CD4-positive, alpha-beta T cell (primary cell): ENCODE measurements at places on chromosomes 5 and 9. TPM values are rescaled to one million over a fixed set of nuclear protein-coding genes. Genes with fewer than 3 reads are reported as not detected.

DNA sequence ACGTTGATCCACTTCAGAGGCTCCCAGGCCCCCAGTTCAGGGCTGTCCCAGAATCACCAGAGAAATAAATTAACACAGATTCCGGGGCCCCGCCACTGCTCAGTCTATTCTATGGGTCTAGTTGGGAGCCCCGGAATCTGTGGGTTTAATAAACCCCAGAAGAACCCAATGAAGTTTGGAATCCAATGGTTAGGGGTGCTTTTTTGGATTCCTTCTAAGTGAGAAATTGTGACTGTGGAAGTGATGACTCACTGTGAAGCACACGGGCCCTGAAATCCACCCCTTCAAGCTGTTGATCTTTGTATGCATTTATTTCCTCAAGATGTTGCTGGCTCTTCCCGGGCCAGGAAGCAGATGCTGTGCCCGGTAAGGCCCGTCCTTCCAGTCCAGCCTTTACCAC is 57.3 kb upstream of the SLC28A3 start:
- no peak for DNase-seq

GRCh38 chr9:137720571-137721110 is 101.8 kb downstream of the EHMT1 start:
- DNase-seq, result no peak

DNA sequence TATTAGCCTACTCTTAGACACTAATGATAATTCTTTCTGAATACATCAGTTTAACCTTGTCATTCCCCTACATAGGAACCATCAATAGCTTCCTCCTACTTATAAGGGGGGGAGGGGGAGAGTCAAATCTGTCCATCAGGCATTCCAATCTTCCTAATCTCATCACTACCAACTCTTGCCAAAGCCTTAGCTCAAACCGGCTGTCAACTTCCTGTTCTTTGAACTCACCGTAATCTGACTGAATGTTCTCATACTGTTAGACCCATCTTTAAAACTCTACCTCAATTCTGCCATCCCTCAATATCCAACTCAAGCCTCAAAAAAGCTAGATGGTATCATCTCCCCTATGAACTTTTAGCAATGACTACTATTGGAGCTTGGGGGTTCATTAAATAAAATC is 41.9 kb upstream of the RNF38 start:
- DNase-seq, result peak; percentile 18

DNA sequence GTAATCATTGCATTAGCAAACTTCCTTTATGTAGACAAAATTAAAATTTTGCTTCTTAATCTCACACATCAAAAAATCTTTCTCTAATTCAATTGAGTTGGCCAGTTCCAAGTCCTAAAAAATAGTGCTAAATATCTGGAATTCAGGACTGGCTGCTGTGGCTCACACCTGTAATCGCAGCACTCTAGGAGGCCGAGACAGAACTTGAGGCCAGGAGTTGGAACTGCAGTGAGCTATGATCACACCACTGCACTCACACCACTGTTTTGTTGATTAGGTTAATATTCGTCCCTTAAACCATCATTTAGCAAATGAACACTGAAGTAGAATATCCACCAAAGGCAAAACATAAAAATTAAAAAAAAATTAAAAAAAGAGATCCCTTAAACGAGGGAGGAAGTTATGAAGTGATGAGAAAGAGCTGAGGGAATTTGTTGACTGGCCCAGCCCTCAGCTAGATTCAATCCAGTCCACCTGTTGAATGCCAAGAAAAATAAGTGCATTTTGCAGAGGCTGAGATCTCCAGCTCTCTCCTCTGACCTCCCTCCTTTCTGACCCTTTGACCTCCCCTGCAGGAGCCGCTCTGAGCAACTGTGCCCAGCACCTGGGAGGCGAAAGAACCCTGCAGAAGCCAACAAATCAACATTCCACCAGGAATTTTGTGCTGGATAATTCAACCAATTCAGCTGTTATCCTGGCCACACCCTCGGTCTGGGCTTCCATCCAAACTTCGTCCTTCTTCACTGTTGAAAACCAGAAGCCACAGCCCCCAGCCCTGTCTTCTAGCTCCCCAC is 96.8 kb downstream of the OR2K2 start:
- no peak for DNase-seq

CD274 gene
- total RNA-seq, result 5.3 TPM

KIAA0825 gene
- 1.6 TPM for total RNA-seq

IL3 gene
- total RNA-seq, result not detected

TPPP gene
- total RNA-seq, result 8.2 TPM

ANKRD33B gene
- total RNA-seq, result 0.99 TPM

ANKRD34B gene
- not detected for total RNA-seq
